Neural crest cell (in vitro differentiated cells): ENCODE measurements at places on chromosomes 5 and 9. TPM values are rescaled to one million over a fixed set of nuclear protein-coding genes. Genes with fewer than 3 reads are reported as not detected.
A peak's percentile ranks its signal among the peaks of the same experiment; 100 is the strongest.

DNA sequence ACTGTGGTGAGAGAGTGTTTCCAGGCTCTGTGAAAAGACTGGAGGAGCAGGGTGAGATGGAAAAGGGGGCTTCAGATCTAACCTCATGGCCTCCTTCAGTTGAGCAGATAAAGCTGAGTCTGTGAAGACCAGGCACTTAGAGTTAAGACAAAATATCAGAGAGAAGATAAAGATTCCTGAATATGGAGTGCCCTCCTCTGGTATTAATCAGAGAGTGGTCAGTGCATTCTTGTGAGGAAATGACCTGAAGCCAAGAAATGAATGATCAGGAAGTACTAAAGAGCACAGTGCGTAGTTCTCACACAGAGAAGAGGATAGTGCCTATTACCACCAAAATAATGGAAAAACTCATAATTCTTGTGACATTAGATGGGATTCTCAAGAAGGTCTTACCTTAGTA, 1417.0 kb upstream of the ACO1 start:
- no peak for DNase-seq
- no peak overlapping the region for H3K27ac ChIP-seq
- no peaks in the 10 kb centered on the region for H3K27me3 ChIP-seq
- H3K4me3 ChIP-seq, result no peak overlapping the region

DNA sequence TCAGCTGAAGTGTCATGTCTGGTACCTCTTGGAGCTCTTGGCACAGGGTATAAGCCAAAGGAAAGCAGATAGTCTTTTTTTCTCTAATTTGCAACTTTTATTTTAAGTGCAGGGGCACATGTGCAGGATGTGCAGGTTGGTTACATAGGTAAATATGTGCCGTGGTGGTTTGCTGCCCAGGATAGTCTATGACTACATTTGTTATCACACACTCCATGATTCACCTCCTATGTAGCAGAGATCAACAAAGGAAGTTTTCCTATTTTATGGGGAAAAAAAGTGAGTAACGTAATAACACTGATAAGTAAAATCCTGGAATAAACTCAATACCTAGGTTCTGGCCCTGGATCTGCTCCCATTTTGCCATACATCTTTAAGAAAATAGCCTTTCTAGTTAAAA, 234.6 kb downstream of the CAAP1 start:
- no peak for DNase-seq
- H3K27me3 ChIP-seq, result no peaks in the 10 kb centered on the region
- no peak overlapping the region for H3K4me3 ChIP-seq
- H3K36me3 ChIP-seq, result peaks cover 6% of the 10 kb centered on the region
- peaks cover 32% of the 10 kb centered on the region for H3K4me1 ChIP-seq
- H3K27ac ChIP-seq, result no peak overlapping the region

DNA sequence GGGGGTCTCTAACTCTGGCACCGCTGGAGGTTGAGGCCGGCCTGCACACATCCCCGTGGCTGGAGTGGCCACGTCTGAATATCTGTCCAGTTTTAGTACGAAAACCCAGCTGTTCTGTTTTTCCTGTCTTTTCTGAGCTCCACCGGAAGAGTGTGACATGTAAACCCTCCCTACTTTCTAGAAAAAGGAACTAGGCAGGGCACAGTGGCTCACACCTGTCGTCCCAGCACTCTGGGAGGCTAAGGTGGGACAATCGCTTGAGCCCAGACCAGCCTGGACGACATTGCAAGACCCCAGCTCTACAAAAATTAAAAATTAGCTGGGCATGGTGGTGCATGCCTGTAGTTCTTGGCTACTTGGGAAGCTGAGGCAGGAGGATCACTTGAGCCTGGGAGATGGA, 8.2 kb upstream of the PHYKPL start:
- H3K27ac ChIP-seq, result no peak overlapping the region
- H3K27me3 ChIP-seq, result peaks cover 3% of the 10 kb centered on the region
- DNase-seq, result no peak
- no peaks in the 10 kb centered on the region for H3K36me3 ChIP-seq
- no peak overlapping the region for H3K4me3 ChIP-seq

The LMNB1 gene
- total RNA-seq, result 359 and 362 TPM in 2 replicates

The GCNT4 gene
- 0.39 and 0.56 TPM in 2 replicates for total RNA-seq

The PDLIM4 gene
- 37.4 and 38.0 TPM in 2 replicates for total RNA-seq

DNA sequence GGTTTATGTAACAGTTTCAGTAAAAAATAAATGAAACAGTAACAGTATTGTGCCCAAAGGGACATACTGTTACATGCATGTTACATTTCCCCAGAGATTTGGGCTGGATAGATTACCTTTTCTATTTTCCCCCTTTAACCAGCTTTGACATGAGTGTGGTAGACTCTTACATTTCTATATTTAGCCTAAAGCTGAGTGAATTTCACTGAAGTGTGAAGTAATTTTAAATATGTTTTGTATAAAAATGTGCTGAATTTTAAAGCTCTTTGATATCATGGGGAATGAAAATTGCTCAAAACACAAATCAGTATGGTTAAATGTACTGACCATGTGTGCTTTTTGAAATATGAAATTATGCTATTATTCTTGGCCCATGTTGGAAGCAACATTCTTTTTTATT, 122.3 kb upstream of the CDH10 start:
- H3K27ac ChIP-seq, result no peak overlapping the region
- H3K4me1 ChIP-seq, result no peaks in the 10 kb centered on the region
- H3K4me3 ChIP-seq, result no peak overlapping the region
- DNase-seq, result no peak
- no peaks in the 10 kb centered on the region for H3K36me3 ChIP-seq

DNA sequence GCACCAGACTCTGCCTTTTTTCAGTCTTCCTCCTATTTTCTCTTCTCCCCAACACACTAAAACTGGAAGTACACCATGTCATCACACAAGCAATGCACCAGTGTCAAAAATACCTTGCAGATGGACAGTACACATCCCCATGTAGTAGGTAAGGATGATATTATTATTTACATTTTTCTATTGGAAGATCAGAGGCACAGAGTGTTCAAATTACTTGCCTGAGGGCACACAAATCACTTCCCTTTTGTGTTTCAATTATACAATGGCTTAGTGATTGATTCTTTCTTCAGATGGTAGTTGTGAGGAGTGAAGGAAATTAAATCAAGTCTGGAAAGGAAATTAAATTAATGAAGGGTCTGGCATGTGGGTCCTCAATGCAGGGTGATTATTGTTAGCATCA, 39.6 kb downstream of the CTSL start:
- no peaks in the 10 kb centered on the region for H3K4me1 ChIP-seq
- H3K4me3 ChIP-seq, result no peak overlapping the region
- no peaks in the 10 kb centered on the region for H3K27me3 ChIP-seq
- peaks cover 1% of the 10 kb centered on the region for H3K36me3 ChIP-seq
- no peak overlapping the region for H3K27ac ChIP-seq

DNA sequence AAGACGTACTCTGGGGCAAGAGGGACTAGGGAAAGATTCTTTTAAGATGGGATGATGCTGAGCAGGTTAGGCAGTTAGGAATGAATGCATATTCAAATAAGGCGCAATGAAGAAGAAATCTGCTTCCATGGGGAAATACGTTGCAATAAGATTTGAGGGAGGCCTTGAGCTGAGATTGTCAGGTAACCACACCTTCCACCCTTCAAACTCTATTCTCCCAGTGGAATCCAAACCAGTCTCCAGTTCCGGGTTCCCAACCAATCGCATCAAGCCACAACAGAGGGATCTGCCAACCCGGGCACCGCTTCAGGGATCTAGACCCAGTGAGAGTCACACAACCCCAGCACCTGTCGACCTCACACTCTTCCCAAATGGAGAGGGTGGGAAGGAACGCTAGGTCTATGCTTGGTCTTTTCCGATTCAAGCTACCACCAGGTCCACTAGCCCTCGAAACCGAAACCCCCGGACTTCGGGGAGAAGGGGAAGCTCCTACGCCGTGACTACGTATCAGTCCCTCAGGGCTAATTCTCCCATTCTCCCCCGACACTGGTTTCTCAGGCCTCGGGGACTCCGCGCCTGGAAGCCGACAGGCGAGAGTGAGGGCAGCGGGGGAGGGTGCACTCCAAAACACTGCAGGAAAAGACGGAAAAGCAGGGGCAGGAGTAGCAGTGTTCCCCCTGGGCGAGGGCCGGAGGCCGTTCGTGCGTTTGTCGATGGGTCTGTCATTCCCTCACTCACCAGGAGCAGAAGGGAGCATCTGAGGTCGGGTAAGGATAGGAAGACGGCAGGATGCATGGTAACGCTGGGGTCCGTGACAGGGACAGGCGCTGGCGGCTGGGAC, 534 bp downstream of the ERP44 start:
- H3K4me1 ChIP-seq, result peaks cover 30% of the 10 kb centered on the region
- peak overlapping the region; percentile 100 for H3K4me3 ChIP-seq
- peak overlapping the region; percentile 99 for H3K27ac ChIP-seq
- no peaks in the 10 kb centered on the region for H3K36me3 ChIP-seq
- no peaks in the 10 kb centered on the region for H3K27me3 ChIP-seq
- no peak for DNase-seq

The NFIL3 gene
- total RNA-seq, result 16.2 and 16.8 TPM in 2 replicates

The EDIL3 gene
- total RNA-seq, result 0.84 and 1.2 TPM in 2 replicates

- H3K27me3 ChIP-seq, result no peaks in the 10 kb centered on the region
- peaks cover 14% of the 10 kb centered on the region for H3K36me3 ChIP-seq
- no peak for DNase-seq
- H3K4me3 ChIP-seq, result no peak overlapping the region
- H3K4me1 ChIP-seq, result no peaks in the 10 kb centered on the region
These were observed 114.4 kb downstream of the DROSHA start for GRCh38 chr5:31417512-31417911.

DNA sequence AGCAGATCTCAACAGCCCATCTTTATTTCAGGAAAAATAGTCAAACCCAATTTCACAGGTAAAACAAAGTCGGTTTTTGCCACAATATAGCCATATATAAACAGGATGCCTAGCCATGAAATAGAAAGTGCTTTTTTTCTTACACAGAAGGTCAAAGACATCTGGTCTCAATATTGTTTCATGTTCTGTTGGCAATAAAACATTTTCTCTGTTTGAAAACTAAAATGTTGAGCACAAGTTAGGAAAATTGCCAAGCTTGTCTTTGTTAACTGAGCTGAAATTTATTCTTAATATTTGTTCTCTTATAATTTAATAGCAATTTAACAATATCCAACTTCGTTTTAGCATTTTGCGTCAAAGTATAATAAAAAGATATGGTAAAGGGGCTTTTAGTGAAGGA, 673.4 kb downstream of the DTWD2 start:
- H3K4me1 ChIP-seq, result peaks cover 10% of the 10 kb centered on the region
- no peaks in the 10 kb centered on the region for H3K27me3 ChIP-seq
- no peak overlapping the region for H3K4me3 ChIP-seq
- H3K27ac ChIP-seq, result no peak overlapping the region

DNA sequence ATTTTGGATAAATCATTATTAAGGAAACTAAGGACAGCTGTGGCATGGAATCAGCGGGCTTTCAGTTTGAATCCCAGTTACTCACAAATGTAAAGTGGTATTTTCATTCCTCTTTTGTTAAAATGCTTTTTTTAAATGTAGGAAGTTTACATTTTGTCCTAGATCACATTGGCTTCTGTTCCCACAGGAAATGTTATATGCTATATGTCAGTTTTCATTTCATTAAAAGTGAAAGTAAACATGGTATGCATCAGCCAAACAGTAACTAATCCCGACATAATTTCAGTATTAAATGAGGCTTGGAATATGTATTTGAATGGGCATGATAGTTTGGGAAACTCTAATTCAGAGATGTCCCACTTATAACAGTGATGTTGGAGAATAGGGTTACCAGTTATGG, 18.6 kb upstream of the SMIM15 start:
- H3K27ac ChIP-seq, result no peak overlapping the region
- DNase-seq, result no peak
- no peak overlapping the region for H3K4me3 ChIP-seq
- no peaks in the 10 kb centered on the region for H3K27me3 ChIP-seq
- H3K4me1 ChIP-seq, result no peaks in the 10 kb centered on the region

The SLC36A3 gene
- total RNA-seq, result not detected in 2 replicates

The NMUR2 gene
- total RNA-seq, result 0.23 TPM in 1 of 2 replicates, not detected in the other

The SUSD3 gene
- total RNA-seq, result 0.27 TPM in 1 of 2 replicates, not detected in the other

The KIF20A gene
- 76.9 and 77.6 TPM in 2 replicates for total RNA-seq

DNA sequence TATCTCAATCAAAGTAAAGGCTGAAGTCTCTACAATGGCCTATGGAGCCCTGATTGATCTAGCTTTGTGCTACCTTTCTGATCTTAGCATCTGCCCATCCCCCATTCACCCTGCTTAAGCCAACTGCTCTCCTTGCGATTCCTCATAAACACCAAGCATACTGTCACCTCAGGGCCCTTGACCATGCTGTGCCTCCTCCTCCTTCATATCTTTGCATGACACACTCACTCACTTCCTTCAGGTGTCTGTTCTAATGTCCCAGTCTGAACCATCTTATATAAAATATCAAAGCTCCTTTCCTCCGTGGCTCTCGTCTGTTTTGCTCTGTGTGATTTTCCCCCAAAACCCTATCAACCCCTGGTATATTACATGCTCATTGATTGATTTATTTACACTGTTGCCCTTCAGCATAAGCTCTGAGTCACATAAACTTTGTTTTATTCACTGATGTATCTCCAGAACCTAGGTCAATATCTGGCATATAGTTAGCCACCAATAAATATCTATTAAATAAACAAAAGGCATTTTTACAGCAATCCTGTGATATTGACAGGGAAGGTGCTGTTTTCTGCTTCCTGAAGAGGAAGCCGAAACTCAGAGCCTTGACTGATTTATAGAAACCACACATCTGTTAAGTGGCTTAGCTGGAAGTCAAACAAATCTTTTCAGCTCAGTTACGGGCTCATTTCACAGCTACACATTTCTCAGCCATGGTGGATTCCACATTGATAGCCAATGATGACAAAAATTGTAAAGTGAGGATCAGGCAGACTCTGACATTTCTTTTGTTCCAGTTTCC, 103.6 kb downstream of the BOD1 start:
- peaks cover 2% of the 10 kb centered on the region for H3K36me3 ChIP-seq
- peaks cover 8% of the 10 kb centered on the region for H3K27me3 ChIP-seq
- H3K27ac ChIP-seq, result no peak overlapping the region

DNA sequence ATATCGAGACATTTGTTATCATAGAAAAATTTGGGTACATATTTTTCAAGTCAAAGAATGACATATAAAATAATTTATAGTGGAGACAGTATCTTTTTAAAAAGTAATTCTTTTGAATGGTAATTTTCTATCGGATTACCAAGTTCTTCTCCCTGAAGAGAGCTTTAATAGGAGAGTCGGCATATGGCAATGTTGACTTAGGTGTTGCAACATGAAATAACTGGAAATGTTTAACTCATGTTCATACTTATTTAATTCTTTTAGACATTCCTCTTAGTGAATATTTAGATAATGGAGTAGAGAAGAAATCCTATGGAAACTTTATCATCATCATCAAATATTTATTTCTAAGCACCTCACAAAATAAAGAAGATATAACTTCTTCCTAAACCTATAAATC, 118.2 kb upstream of the CTNND2 start:
- H3K36me3 ChIP-seq, result peaks cover 3% of the 10 kb centered on the region
- H3K4me3 ChIP-seq, result no peak overlapping the region
- H3K27ac ChIP-seq, result no peak overlapping the region
- H3K27me3 ChIP-seq, result no peaks in the 10 kb centered on the region
- DNase-seq, result no peak
- no peaks in the 10 kb centered on the region for H3K4me1 ChIP-seq

The SLC1A3 gene
- total RNA-seq, result 24.4 and 26.5 TPM in 2 replicates

The CKMT2 gene
- 0.86 TPM in 1 of 2 replicates, not detected in the other for total RNA-seq

GRCh38 chr5:138969323-138970002, 94.3 kb upstream of the LRRTM2 start:
- no peak for DNase-seq
- no peak overlapping the region for H3K4me3 ChIP-seq
- H3K27ac ChIP-seq, result peak overlapping the region; percentile 80
- H3K27me3 ChIP-seq, result peaks cover 16% of the 10 kb centered on the region

The GRM6 gene
- not detected in 2 replicates for total RNA-seq
